Stimulated activated CD4-positive, alpha-beta T cell treated with anti-CD3 and anti-CD28 coated beads, Interleukin-1b, Interleukin-23, amount 100 ng/mL, for 1 hour (primary cell): ENCODE measurements at places on chromosomes 2 and 18.

GRCh38 chr18:9365406-9365805 lies 30.8 kb downstream of the TWSG1 start:
- DNase-seq = no peak

GRCh38 chr2:25294573-25295462 lies 46.9 kb downstream of the DNMT3A start:
- DNase-seq = peak; percentile 32

- DNase-seq = no peak
These were observed 124.8 kb downstream of the TTC32 start for GRCh38 chr2:19776941-19777514.

DNA sequence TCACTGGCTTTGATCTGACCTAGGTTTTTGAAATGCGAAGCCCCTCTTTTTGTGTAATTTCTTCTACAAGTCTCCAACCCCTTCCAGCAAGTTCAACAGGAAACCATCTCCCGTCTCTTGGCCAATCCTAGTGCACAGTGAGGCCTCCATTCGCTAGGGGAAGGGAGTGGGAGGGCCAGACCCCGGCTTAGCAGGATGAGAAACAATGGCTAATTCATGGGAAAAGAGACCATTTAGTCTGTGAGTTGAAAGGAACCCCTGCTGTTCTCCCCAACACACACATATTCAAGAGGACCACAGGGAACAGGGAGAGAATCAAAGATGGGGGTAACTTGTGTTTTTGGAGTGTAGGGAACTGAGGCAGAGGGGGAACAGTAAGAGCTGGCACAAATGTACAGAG lies 83.0 kb downstream of the RTN4 start:
- DNase-seq = no peak

DNA sequence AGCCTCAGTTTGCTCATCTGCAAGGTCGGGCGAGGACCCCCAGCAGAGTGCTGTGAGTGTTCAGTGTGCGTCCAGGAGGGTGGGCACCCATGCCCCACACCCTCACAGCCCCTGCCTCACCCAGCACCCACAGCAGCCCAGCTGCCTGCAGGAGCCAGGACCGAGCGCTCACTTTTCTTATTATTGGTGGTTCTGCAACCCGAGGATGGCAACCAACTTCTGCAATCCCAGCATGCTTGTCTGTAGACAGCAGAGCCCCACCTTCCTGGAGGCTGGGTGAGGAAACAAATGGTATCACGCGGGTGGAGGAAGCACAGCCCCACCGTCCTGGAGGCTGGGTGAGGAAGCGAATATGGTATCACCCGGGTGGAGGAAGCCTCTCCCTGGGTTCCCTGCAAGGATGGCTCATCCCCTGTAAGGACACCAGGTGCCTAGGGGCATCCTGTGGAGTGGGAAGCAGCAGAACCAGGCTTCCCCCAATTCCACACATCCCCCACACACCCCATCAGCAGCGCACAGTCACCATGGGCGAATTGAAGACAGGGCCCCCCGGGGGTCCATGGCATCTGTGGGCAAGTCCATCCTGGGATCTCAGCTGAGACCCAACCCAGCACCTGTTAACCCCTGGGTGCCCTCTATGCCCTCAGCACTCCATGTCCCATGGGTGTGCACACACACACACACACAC lies 220.5 kb upstream of the RAB6C start:
- no peak for DNase-seq

GRCh38 chr18:13381944-13382365 lies 163.4 kb downstream of the LDLRAD4 start:
- no peak for DNase-seq

GRCh38 chr2:29223851-29224692 lies 108.9 kb downstream of the CLIP4 start:
- DNase-seq = no peak

DNA sequence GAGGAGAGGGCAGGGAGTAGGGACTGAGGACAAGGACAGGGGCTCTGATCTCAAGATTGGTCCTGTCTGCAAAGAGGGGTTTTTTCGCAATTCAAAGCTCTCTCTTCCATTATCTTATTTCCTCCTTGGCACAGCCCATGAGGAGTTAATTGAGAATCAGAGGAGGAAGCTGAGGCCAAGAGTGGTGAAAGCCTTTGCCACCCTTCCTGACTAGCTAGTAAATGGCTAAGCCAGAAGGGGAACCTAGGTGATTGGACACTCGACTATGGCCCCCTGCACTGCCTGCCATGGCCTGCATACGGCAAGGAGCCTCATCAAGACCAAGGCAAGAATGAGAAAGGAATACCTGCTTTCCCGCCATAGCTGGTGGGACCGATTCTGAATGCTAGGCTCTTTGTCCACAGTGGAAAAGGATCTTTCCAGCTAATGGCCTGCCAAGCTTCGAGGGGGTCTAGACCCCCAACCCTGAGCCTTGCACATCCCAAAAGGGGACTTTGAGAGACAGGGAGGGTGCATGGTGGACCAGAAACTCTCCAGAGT lies 237.9 kb downstream of the HAUS1 start:
- DNase-seq = no peak
